ENCODE measurements at places on chromosomes 6 and 20.

DNA sequence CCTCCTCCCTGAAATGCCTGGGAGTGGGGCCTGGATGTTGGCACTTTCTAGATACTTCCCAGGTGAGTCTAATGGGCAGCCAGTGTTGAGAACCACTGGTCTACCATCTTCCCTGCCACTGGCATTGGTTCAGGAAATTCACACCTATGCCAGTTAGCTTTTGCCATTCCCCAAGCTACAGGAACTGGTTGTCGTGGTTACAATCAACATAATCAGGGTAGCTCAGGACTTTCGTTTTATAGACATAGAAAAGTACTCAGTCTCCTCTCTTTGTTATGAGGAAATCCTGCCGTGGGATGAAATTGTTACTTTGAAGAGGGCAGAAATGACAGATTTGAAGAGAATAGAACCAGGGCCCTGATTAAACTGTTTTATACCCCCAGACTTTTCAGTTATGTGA, 127.9 kb upstream of the FOXO3 start:
- DNase-seq, result no peak

- DNase-seq, result no peak
Measured at GRCh38 chr6:38012573-38012972, 193.0 kb downstream of the ZFAND3 start.

DNA sequence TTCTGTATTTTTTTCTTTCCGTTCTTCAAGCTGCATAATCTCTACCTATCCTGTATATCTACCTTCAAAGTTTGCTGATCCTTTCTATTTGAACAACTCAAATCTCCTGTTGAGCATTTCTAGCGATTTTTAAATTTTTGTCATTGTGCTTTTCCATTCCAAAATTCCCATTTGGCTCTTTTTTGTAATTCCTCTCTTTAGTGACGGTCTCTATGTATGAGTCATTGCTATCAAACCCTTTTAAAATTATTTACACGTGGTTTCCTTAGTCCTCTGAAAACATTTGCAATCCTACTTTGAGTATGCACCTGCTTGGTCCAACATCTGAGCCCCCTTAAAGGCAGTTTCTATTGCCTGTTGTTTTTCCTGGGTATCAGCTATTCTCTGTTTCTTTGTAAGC, 100.5 kb upstream of the FOXC1 start:
- DNase-seq, result no peak

- no peak for DNase-seq
Measured at GRCh38 chr20:41619360-41620100, 1.4 kb upstream of the CHD6 start.

DNA sequence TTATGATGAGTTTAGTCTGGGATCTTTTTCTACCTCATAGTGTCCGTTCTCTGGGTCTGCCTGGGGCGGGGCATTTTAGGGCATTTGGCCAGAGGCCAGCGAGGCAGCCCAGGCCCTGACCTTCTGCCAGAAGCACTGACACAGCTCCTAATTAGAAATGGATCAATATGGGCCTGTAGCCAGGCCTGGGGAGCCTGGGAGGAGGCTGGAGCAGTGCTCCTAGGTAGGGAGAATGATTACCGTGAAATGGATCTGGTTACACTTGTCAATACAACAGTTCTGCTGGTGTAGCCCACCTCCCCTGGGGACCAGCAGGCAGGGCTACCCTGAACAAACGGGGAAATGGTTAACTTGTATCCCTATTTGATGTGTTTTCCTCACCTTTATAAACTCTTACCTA, 23.0 kb downstream of the RALY start:
- DNase-seq, result no peak

DNA sequence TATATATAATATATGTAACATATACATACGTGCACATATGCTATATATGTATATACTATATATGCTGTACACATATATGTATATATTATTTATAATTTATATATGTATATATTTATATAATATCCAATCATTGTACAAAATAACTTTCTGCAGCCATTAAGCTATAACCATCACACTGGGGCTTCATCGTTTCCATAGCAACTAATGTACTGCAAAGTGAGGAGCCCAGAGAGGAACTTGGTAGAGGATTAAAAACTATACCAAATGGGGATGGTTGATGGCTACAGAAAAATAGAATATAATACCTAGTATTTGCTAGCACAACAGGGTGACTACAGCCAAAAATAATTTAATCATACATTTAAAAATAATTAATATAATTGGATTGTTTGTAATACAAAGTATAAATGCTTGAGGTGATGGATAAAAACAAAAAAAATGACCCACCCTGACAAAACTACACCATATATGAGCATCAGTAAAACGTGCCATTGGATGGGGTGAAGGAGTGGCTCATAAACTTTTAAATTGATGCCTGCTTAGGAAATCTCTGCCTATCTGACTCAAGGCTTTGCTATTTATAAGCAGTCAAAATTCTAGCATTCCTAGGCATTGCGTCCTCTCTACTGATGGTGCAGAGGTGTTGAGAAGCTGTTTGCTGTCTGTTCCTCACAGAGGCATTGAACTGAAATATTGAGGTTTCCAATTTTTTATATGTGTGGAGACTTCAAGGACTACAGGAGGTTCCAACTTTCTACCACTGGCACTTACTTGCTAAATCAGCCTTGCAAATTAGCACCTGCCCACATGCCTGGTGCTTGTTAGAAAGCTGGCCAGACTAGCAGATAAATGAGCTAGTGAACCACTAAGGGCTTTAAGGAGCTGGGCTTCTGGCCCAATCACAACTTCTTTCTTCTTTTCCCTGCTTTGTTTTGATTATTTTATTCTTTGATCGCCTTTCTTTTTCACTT, 190.1 kb downstream of the SCP2D1 start:
- DNase-seq, result no peak

- no peak for DNase-seq
Measured at GRCh38 chr6:133555685-133556084, 314.5 kb downstream of the EYA4 start.

GRCh38 chr6:136401749-136402148, 112.1 kb upstream of the BCLAF1 start:
- no peak for DNase-seq

DNA sequence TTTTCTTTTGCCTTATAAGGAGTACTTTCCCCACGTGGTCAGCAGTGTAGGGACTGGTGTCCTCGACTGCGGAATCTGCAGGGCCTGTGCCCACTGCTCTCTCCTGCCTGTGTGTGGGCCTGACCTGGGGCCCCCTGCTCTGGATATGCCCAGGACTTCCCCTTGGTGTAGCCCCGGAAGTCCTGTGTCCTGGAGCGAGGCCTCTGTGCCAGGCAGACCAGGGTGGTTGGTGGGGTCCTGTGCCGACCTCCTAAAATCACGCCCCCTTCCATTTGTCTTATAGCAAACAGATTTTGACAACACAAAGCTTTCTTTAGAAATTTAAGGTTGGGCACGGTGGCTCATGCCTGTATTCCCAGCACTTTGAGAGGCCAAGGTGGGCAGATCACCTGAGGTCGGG, 64.2 kb downstream of the DLL1 start:
- DNase-seq, result no peak

DNA sequence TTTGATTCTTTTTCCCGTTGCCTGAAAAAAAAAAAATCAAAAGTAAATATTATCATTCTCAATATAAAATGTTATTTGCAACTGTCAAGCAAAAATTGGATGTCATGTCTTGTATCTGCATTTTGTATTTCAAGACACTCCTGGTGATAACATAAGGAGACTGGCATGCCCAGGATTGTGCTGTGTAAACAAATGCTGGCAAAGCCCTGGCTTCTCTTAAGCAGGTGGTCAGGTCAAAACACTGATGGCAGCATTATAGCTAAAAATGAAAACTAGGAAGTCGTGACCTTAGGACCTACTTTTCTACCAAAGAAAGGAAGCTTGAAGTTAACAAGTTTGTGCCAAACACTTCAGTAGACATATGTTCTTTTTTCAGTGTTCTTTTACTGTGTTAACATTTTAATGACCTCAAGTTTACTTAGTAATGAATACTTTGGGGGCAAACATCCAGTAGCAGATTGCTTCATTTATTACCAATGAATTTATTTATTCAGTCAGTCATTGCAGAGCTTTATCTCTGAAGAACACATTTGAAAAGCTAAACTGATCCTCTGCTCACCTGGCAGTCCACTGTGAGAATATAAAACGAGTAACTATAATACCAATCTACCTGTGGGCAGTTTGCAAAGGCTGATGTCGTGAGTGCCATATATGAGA, 243.1 kb upstream of the FLRT3 start:
- no peak for DNase-seq

DNA sequence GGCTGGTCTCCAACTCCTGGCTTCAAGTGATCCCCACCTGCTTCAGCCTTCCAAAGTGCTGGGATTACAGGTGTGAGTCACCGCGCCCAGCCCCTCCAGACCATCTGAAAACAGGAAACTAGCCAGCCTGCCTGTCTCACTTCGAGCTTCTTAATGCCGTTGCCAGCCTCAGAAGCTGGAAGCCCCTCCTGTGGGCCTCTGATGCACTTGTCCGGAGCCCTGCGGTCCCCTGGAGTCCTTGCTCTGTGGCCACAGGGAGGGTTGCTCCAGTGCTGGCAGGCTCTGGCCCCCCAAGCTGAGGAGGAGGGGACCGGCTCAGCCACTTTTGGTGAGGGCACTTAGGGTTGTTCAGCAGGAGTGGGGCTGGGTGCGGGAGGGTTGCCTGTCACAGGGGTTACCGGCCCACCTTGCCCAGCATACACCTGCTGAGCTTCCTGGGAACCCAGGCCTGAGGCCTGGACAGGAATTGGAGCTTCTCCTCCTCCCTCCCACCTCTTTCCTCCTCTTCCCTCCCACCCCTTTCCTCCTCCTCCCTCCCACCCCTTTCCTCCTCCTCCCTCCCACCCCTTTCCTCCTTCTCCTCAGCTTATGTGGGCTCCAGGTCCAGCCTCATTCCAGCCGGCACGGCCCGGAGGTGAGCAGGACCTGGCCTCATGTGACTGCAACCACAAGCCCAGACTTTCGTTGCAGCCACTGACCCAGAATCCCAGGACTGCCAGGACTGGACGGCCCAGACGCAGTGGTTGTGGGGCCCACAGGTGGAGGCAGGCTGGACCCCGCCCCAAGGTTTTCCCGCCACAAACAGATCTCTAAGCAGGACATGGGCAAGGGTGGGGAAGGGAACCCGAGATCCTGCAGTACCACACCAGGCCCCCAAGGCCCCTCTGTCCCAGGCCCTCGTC, 9.4 kb upstream of the BIRC7 start:
- DNase-seq, result no peak

GRCh38 chr20:49539481-49540231, 28.3 kb downstream of the PTGIS start:
- DNase-seq, result no peak

DNA sequence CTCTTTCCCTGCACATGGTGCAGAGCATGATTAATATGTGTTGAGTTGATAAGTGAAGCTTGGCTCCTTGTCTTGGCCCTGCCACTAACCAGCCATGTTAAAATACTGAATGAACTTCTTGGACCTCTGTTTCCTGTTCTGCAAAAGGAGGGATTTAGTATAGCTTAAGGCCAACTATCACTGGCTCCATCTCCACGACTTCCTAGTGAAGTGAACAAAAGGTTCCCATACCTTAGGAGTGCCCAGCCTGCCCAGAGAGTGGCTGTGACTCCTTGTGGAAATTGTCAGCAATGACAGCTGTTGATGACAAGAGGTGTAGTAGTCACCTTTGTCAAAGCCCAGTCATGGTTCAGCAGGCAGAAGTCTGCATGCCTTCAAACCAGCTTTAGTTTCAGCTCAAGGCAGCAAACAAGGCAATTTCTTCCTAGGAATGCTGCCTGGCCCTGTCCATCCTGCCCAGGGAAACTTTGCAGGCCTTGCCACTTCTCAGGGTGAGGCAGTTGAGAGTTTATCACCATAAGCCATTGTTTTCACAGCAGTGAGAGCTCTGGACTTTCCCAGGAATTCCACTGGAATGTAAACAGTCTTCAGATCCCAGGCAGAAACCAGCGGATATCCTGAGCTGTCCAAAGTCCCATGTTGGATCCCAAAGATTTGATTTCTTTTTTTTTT, 169.7 kb upstream of the TNFAIP3 start:
- peak; percentile 70 for DNase-seq

DNA sequence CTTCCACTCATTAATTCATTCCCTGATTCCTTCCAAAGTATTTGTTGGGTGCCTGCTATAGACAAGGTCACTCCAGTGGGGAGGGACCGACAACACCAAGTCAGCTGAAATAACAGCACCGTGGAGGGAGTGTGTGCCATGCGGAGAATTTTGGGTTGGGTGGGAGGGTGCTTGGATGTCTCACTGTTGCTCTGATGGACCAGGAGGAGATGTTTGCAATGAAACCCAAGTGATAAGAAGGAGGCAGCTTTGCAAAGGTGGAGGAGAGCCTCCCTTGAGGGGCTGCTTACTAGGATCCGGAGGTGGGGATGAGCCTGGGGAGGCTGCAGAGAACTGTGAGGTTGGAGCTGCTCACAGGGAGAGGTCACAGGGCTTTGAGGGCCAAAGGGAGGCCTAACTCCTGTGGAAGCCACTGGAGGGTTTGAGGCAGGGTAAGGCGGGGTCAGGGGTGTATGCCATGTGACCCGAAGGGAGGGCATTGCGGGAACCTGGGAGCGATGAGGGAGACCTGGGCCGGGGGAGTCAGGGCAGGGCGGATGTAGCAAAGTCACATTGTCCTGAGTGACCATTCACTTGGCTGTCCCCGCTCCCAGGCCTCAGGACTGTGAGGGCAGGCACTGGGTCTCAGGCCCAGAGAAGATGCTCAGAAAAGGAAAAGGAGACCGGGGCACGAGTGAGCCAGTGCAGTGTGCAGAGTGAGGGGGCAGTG, 124.5 kb downstream of the PHACTR3 start:
- DNase-seq, result no peak

GRCh38 chr20:58231683-58232082, 3.2 kb upstream of the ANKRD60 start:
- no peak for DNase-seq

DNA sequence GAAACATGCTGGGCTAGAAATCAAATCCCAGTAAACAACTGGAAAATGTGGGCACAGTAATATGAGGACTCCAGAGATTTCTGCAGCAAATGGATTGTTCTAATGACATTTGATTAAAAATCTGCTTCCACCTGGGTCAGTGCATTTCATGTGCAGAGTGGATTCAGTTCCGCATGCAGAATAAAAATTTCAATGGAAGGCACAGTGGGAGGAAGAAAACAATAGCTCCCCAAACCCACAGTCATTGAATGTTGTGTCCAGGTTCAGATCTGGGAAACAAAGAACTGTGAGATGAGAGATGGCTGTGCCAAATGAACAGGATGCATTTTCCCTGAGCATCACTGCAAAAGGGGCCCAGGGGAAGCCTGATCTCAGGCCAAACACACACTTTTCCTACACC, 403.1 kb downstream of the BTBD9 start:
- DNase-seq, result no peak

All from COLO829 (cell line).